Activated CD4-positive, alpha-beta T cell treated with anti-CD3 and anti-CD28 coated beads, Interleukin-2, amount 50 U/mL, for 24 hours (primary cell): ENCODE measurements at places on chromosomes 13 and 19.
A peak's percentile ranks its signal among the peaks of the same experiment; 100 is the strongest.

DNA sequence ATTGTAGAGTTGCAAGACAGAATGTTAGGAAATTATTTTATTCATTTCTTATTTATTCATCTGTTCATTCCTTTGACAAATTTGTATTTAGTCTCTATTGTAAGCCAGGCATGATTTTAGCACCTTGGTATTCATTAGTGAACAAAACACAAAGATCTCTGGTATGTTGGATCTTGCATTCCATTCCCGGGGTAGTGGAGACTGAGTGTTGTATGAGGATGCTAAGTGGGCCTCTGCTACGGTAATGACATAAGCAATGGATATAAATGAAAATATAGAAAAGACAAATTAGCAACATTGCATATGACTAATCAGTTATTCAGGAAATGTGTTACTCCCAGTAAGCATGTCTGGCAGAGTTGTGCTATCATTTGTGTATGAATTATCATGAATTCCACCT, 449.3 kb downstream of the PCDH17 start:
- no peak for DNase-seq

DNA sequence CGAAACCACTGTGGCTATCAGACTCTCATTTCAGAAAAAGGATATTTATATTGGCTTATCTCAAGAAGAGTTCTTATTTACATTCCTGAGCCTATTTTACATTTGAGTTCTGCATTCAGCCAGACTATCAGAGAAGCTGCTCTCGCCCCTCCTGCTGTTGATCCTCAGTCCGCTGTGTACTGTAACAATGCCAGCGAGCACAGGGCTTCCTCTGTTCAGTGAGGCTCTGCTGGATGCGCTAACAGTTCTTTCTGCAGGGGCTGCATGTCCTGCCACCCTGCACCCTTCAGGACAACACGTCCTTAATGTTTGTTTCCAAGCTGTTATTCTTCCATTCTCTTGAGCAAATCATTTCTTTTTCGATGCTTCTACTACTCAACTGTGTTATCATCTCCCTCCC, 463.7 kb upstream of the SGCG start:
- no peak for DNase-seq

GRCh38 chr13:22060187-22060586, 389.3 kb downstream of the FGF9 start:
- DNase-seq, result no peak

- no peak for DNase-seq
Measured at GRCh38 chr19:19417628-19418245, 12.3 kb downstream of the GATAD2A start.

- no peak for DNase-seq
Measured at GRCh38 chr19:1016647-1017114, 4.2 kb downstream of the TMEM259 start.

- no peak for DNase-seq
Measured at GRCh38 chr13:94610475-94610874, 8.8 kb downstream of the GPR180 start.

GRCh38 chr13:24133021-24133795, 27.3 kb upstream of the SPATA13 start:
- no peak for DNase-seq

DNA sequence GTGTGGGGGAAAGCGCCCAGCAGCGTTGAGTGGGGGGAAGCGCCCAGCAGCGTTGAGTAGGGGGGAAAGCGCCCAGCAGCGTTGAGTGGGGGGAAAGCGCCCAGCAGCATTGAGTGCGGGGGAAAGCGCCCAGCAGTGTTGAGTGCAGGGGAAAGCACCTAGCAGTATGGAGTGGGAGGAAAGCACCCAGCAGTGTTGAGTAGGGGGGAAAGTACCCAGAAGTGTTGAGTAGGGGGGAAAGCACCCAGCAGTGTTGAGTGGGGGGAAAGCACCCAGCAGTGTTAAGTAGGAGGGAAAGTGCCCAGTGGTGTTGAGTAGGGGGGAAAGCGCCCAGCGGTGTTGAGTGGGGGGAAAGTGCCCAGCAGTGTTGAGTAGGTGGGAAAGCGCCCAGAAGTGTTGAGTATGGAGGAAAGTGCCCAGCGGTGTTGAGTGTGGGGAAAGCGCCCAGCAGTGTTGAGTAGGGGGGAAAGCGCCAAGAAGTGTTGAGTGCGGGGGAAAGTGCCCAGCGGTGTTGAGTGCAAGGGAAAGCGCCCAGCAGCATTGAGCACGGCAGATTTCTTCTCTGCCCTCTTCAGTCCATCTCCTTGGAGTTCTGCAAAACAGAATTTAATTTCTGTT, 138.4 kb downstream of the ATP11A start:
- DNase-seq, result no peak

- no peak for DNase-seq
Measured at GRCh38 chr13:77928909-77929308, 10.3 kb upstream of the EDNRB start.

DNA sequence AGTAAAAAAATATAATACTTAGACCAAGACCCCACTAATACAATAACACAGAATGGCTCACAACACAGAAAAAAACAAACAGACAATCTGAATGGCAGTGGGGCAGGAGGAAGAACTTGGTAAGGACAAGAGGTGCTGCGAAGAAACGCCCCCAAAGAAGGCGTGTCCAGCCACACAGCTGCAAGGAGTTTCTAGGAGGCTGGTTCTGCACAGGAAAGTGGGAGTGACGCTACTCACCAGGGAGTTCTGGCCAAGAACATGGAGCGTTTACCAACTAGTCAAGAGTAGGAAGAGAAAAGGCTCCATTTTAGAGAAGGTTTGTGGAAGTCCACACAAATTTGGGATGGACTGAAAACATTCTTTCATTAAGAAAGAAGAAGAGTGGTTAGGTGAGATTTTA, 95.3 kb upstream of the SLC15A1 start:
- no peak for DNase-seq

GRCh38 chr19:41217741-41218140, 1.3 kb upstream of the AXL start:
- DNase-seq, result no peak

DNA sequence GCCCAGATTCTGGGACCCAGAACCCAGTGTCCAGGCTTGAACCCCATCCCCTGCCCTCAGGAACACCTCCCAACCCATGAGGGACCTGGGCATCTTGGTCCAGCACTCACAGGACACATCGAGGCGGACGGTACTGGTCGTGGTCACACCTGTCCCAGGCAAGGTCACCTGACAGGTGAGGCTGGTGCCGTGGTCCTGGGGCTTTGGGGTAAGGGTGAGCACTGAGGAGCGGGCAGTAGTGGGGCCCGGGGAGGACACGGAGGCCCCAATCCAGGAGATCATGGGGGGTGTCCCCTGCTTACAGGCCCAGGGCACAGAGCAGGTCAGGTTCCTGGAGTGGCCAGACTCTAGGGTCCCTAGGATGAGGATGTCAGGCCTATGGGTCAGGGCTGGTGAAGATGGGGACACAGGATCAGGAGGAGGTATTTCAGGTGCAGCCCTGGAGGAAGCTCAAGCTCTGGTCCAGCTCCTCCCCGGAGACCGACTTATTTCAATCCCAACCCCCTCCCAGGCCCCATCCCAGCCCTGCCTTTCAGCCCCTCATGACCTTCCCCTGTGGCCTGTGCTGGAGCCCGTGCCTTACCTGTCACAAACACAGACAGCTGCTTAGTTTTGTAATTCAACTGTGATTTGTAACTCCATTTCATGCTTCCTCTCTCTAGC, 772 bp downstream of the SIGLEC8 start:
- DNase-seq, result no peak

- no peak for DNase-seq
Measured at GRCh38 chr13:35768551-35768950, 292.1 kb upstream of the MAB21L1 start.

DNA sequence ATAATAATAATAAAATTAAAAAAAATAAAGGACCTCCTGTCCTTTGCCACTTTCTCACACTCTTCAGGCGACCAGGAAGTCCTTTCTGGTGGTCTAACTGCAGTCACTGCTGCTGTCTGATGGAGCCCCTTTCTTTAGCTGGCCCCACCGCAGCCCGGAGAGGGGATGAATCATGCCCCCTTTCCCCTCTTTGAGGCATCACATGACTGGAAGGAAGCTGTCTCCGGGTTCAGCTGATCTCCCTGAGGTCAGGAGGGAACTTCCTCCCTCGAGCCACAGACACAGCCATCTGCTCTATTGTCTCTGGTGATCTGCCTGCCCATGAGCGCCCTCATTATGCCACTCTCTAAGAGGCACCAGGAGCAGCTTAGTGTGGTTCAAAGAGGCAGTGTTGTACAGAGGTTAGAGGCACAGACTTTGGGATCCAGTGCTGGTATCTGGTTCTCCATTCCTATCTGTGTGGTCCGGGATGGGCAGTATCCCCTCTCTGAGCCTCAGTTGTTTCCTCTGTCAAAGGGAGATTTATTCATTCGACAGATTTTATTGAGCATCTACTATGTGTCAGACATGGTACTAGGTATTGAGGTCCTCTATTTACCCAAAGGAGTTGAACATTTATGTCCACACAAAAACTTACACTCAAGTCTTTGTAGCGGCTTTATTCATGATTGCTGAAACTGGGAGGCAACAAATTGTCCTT, 30.0 kb downstream of the VAV1 start:
- peak; percentile 67 for DNase-seq

DNA sequence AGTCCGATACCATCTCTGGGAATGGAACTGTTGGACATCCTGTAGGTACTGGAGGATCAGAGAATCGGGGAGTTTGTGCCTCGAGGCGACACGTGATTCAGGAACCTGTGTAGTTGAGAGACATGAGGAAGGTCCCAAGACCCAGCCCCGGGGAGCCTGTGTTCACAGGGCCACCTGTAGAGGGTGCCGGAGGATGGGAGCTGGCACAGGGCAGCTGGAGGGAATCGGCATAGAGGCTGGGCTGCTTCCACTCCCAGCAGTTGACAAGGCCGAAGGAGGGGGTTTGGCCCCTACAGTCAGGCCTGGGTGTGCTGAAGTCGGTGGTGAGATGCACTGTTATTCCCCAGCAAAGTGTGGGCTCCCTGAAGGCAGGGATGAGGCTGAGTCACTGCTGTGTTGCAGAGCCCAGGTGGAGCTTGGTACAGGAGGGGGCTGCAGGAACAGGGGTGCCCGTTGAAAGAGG, 2.5 kb upstream of the ISYNA1 start:
- DNase-seq, result no peak

GRCh38 chr19:28492621-28493020, 720.3 kb downstream of the UQCRFS1 start:
- DNase-seq, result no peak

DNA sequence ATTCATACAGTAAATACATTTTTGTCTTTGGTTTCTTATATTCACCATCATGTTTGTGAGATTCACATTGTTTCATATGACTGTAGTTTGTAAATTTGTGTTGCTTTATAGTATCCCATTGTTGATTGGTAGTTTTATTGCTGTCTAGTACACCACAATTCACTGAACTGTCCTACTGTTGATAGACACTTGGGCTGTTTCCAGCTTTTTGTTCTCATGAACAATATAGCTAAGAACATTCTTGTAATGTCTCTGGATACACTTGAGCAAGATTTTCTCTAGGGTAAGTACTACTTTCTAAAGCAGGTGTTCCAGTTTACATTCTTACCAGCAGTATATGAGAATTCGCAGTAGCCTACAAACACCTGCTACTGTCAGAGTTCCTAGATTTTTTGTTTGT, 37.8 kb downstream of the SKA3 start:
- no peak for DNase-seq

DNA sequence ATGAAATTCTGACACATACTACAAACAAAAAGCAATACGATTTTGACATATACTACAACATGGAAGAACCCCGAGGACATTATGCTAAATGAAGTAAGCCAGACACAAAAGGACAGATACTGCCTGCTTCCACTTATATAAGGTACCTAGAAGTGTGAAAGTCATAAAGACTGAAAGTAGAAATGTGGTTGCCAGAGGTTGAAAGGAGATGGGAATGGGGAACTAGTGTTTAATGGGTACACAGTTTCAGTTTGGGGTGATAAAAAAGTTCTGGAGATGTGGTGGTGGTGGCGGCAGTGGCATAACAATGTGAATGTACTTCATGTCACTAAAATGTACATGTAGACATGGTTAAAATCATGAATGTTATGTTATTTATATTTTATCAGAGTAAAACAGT, 12.1 kb upstream of the NDFIP2 start:
- DNase-seq, result no peak

GRCh38 chr13:73056565-73056962, 2.2 kb upstream of the KLF5 start:
- no peak for DNase-seq

DNA sequence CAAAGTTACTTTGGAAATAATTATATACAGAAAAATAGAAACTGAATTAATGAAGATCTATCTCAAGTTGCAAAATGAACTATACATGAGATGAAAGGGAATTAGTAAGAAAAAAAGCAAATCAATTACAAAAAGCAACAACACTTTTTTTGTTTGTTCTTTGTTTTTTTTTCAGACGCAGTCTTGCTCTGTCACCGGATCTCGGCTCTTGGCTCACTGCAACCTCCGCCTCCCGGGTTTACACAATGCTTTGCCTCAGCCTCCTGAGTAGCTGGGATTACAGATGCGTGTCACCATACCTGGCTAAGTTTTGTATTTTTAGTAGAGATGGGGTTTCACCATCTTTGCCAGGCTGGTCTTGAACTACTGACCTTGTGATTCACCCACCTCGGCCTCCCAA, 2.2 kb downstream of the ZNF415 start:
- no peak for DNase-seq

GRCh38 chr19:9835507-9835949, 410 bp downstream of the PIN1 start:
- no peak for DNase-seq

GRCh38 chr19:16739546-16739945, 19.9 kb downstream of the NWD1 start:
- no peak for DNase-seq

GRCh38 chr13:60047918-60048317, 115.8 kb downstream of the DIAPH3 start:
- DNase-seq, result no peak

DNA sequence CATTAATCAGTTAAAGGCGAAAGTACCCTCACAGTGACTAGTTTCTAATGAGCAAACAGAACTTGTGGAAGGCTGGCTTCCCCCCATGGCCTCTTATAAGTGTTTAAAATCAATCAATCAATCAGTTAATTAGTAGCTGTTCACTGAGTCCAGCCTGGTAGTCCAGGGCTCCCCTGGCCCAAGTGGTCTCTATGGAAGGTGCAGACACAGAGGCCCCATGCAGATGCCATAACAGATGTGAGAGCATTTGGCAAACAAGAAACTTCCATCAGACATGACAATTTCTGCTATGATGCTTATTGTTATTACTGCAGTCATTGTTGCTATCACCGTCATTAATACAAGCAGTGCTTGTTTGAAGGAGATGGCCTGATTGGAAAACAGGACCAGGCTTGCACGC, 179.0 kb upstream of the TSHZ3 start:
- no peak for DNase-seq

- DNase-seq, result no peak
Measured at GRCh38 chr19:5079071-5079774, 110.3 kb downstream of the KDM4B start.
